Brain pericyte (primary cell): ENCODE measurements at places on chromosomes 1 and 21.

GRCh38 chr1:17427696-17428660, 11.5 kb downstream of the RCC2 start:
- DNase-seq, result no peak

DNA sequence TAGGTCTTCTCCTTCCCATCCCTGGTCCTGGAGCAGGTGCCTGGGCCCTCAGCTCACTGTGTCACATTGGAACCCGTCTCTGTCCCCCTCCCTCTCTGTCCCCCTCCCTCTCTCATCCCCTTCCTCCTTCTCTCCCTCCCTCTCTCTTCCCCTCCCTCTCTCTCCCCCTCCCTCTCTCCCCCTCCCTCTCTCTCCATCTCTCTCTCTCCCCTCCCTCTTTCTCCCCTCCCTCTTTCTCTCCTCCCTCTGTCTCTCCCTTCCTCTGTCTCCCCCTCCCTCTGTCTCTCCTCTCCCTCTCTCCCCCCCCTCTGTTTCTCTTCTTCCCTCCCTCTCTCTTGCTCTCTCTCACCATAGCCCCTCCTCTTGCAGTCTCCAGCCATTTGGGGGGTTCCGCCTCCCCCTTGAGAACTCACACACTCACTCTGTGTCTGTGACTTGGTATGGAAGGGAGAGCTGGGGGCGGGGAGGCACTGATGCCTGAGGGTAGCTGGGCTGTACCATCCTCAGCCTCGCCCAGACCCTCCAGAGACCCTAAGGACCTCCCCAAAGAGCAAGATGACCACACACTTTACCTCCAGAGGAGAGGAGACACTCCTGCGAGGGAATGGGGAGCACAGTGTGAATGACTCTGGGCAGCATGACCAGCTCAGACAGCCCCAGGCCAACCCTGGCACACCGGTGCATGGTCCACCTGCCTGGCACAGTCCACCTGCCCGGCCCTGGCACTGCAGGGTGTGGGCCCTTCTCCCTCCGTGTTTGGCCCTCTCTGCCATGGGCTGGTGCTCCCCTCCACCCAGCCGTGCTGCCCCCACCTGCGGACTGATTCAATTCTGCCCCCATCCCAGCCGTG, 102.8 kb upstream of the ARHGEF16 start:
- no peak for DNase-seq

GRCh38 chr1:14778898-14779865, 180.7 kb downstream of the KAZN start:
- no peak for DNase-seq

- no peak for DNase-seq
Measured at GRCh38 chr1:56414728-56415224, 164.6 kb downstream of the PLPP3 start.

DNA sequence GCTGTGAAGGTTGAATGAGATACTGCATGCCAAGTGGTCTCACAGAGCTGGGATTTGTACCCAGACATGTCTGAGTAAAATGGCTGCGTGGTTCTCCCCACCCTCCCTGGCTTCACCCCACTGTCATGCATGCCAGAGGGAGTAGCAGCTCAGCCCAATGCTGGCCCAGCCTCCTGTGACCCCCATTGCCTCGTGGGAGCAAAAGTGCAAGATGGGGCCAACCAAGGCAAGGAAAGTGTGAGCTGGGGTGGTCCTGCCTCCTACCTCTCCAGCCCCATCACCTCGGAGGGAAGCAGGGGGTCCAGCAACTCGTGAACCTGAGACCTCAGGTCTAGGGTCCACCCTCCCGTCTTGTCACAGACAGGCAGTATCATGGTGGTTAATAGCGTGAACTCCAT, 209.8 kb upstream of the GRIK3 start:
- DNase-seq, result no peak

DNA sequence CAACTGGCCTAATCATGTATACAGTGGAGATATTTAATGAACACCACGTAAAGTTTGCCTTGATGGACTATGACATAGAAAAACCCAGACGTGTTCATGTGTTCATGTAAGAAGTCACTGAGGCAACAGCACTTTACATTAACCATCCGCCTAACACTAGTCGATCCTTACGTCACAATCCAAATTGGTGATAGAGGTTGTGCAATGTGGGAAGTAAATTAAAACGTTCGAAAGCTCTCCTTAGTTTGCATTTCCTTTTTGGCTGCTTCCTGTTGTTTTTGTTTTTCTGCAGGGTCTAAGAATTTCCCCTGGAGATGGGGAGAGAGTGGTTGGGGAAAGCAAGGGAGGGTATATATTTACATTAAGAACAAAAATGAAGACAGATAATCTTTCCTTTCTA, 587.5 kb upstream of the ADGRL2 start:
- DNase-seq, result no peak

DNA sequence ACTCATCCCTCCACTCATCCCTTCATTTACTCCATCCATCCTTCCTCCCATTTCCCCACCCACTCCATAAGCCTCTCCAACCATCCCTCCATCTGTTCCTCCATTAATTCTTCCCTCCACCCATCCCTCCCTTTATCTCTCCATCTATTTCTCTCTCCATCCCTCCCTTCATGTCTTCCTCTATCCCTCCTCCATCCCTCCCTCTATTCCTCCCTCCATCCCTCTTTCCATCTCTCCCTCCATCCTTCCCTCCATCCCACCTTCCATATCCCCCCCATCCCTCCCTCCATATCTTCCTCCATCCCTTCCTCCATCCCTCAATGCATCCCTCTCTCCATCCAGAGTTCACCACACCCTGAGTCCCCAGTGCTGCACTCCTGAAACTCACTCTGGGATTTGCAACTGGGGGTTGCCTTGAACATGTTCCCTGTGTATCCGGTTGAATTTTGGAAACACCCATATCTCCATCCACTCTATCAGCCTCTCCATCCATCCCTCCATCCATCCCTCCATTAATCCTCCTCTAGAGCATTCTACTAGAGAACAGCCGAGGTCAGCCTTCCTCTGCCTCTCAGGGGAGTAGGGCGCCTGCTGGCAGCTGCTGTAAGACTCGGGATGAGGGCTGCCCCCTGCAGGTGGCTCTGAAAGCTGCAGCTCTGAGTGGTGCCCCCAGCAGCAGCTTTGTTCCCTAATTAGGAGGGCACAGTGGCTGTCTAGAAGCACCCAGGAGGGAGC, 39.4 kb downstream of the ABCG1 start:
- DNase-seq, result no peak

GRCh38 chr1:242872521-242872920, 348.0 kb upstream of the PLD5 start:
- no peak for DNase-seq

- DNase-seq, result no peak
Measured at GRCh38 chr1:100734676-100735075, 15.1 kb downstream of the VCAM1 start.
